ENCODE measurements at places on chromosomes 7 and 10.

GRCh38 chr7:91383053-91383904, 119.0 kb downstream of the FZD1 start:
- no peak for DNase-seq

- peak; percentile 21 for DNase-seq
Measured at GRCh38 chr7:106866298-106867281, 1.5 kb downstream of the PIK3CG start.

GRCh38 chr10:29186221-29186620, 102.6 kb upstream of the LYZL1 start:
- DNase-seq, result no peak

GRCh38 chr7:40419806-40420205, 285.0 kb downstream of the SUGCT start:
- DNase-seq, result no peak

DNA sequence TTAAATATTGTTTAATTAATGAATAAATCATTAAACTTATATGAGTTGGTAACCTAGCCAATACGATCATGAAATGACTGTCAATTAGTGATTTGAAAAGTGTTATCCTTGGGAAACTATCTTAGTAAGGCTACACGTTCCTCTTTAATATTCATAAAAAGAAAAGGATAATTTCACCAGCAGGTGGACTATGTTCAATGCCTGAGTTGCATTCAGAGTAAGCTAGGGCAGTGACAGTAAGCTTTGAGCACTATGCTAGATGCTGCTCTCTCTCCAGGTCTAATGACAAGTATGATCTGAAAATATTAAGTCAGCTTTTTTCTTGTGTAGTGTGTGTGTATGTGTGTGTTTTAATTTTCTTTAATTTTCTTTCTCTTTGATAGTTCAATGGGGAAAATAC, 486.3 kb upstream of the PCDH15 start:
- DNase-seq, result no peak

GRCh38 chr7:88686468-88687229, 72.9 kb upstream of the ZNF804B start:
- DNase-seq, result no peak

GRCh38 chr7:127938588-127938987, 92.6 kb downstream of the LRRC4 start:
- DNase-seq, result no peak

- no peak for DNase-seq
Measured at GRCh38 chr7:12729112-12729511, 41.7 kb downstream of the ARL4A start.
